Foreskin keratinocyte (primary cell): ENCODE measurements at places on chromosomes 4 and X. TPM values are rescaled to one million over a fixed set of nuclear protein-coding genes. Genes with fewer than 3 reads are reported as not detected.

ARR3 gene
- not detected in 2 replicates for polyA plus RNA-seq

PITX2 gene
- polyA plus RNA-seq: 15.4 and 19.3 TPM in 2 replicates

POLN gene
- 0.18 and 0.23 TPM in 2 replicates for polyA plus RNA-seq

FOXP3 gene
- polyA plus RNA-seq: 0.09 and 0.15 TPM in 2 replicates

RAB40AL gene
- not detected in 2 replicates for polyA plus RNA-seq

SHOX gene
- not detected in 2 replicates for polyA plus RNA-seq

PRPS1 gene
- polyA plus RNA-seq: 30.9 and 37.1 TPM in 2 replicates

YY2 gene
- polyA plus RNA-seq: 0.81 and 1.2 TPM in 2 replicates
